ENCODE measurements at places on chromosomes 2 and 18.

DNA sequence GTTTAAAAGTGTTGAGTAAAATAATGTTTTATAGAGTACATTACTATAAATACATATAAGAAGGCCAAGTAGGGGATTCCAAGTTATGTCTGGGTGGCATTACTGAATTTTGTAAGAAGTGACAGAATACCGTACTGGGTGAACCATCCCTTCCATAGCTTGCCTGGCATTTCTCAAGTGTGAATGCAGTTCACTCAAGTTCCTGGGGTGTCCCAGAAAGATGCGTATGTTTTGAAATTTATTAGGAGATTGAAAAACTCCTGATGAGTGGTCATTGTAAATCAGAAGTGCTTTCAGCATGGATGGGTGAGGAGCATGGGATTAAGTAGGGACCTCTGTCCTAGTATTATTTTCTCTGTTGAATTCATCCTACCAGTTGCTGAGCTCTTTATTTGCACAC, 103.2 kb downstream of the VAPA start:
- no peak for DNase-seq

GRCh38 chr18:58076052-58076451, 32.0 kb downstream of the NEDD4L start:
- DNase-seq: no peak

DNA sequence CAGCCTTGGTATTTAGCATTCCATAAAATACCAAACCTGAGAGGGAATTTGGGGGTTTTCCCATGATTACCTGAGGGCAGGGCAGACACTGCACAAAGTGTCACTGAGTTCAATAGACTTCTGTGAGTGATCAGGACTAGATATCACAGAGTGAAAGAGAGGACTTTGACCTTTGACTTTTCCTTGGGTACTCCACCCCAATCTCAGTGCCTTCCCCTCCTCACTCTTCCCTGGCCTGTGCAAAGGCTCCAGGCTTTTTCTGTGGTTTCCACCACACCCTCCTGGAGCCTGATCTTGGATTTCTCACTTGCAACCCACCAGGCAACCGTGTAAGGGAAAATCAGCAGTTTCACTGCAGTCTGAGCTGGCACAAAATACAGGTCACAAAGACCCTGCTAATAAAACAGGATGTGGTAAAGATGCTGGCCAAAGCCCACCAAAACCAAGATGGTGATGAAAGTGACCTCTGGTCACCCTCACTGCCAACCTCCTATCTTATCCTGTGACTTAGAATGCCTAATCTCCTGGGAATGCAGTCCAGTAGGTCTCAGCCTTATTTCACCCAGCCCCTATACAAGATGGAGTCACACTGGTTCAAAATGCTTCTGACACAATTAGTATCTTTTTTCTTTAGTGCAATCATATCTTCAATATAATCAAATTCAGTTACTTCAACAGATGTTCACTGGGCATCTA, 64.0 kb downstream of the BOD1L2 start:
- no peak for DNase-seq

DNA sequence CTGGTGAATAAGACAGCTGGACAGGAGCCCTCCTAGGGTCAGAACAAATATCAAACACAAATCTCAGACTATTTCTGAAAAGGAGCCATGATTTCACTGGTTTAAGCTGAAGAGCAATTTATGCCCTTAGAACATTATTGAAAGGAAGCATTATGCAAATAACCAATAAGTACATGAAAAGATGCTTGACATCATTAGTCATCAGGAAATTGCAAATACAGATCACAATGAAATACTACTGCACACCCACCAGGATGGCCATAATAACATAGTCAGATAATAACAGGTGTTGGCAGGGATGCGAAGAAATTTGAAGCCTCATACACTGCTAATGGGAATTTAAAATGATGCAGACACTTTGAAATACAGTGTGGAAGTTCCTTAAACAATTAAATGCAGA, 176.4 kb upstream of the RAB6C start:
- no peak for DNase-seq

Measured in pancreas (tissue), 10 donors.